ENCODE measurements at places on chromosomes 5 and 9. TPM values are rescaled to one million over a fixed set of nuclear protein-coding genes. Genes with fewer than 3 reads are reported as not detected.

Gene FABP6
- total RNA-seq: not detected

Gene TAL2
- total RNA-seq: not detected

Gene EXD3
- 5.5 TPM for total RNA-seq

DNA sequence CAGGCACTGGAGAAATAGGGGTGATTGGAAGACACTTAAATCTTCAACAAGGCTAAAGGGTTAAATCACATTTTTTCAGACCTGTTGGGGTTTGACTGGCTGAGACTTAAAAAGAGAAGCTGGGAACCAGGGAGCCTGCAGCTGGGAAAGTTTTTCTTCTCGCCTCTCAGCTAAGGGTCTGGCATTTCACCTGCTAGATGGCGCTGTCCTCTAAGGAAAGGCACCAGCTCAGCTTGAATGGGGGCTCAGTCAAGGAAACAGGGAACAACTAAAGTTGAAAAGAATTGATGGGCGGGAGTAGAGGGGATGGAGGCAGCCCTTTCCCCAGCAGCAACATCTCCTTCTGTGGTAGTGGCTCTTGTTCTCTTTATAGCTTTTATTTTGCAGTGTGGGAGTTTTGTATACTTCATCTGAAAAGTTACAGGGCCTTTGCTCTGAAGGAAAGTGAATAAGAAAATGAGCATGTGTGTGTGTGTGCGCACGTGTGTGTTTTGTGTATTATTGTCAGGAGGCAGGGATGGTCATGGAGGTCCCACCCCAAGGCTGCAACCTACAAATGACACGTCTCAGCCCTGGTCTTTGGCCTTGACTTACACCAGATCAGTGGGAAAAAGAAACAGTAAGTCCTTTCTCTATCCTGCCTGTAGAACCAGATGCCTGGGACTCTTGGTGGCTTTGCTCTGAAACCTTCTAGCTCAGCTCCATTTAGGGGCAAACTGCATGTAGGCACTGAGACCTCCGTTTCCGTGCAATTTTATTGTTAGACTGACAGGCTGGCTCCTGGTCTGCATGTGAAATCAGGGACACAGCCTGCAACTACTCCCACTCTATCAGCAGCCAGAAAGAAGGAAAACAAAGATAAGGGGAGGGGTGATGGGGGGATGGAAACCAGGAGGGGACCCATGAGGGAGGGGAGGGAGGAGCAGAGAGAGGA, 316.2 kb upstream of the CLINT1 start:
- no peaks in the 10 kb centered on the region for H3K4me1 ChIP-seq
- no peaks in the 10 kb centered on the region for H3K36me3 ChIP-seq
- no peak overlapping the region for H3K27ac ChIP-seq
- peak; percentile 38 for DNase-seq
- no peaks in the 10 kb centered on the region for H3K27me3 ChIP-seq

DNA sequence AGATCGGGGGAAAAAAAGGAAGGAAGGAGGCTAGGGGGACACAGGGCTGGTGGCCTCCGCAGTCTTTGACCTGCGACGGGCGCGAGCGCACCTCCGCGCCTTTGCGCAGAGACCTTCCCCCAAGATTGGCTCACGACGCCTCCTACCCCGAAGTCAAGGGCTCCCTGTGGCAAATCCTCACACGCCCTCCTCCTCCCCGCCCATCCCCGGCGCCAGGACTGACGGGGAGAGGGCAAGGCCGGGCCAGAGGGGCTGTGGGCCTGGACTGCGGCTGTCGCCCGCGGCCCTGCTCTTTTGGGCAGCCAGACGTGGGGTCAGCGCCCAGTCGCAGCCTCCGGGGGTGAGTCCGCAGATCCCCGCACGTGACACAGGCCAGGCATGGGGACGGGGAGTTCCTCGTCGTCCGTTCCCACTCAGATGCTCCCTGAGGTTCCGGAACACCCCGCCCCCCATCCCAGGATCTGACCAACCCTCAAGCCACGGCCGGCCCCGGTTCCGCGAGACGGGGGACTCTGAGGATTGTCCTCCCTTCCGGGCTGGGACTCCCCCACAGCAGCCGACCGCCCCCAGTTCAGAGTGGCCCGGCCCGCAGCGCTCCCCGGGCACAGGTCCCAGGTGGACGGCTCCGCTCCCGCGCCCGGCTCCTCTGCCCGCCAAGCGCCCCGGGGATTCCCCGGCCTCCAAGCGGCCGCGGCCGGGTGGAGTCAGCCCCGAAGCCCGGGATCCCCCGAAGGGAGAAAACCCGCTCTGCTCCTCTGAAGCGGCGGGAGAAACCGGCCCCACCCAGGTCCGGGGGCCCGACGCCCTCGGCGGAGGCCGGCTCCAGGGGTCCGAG, 543 bp upstream of the ANKRD33B start:
- peaks cover 31% of the 10 kb centered on the region for H3K4me1 ChIP-seq
- H3K4me3 ChIP-seq: peak overlapping the region; percentile 60
- H3K27me3 ChIP-seq: peaks cover 15% of the 10 kb centered on the region
- DNase-seq: peak; percentile 24
- peak overlapping the region; percentile 68 for H3K27ac ChIP-seq

GRCh38 chr5:163658702-163659567, 153.5 kb downstream of the MAT2B start:
- no peak overlapping the region for H3K4me3 ChIP-seq
- H3K36me3 ChIP-seq: no peaks in the 10 kb centered on the region
- no peak for DNase-seq
- H3K27me3 ChIP-seq: no peaks in the 10 kb centered on the region

DNA sequence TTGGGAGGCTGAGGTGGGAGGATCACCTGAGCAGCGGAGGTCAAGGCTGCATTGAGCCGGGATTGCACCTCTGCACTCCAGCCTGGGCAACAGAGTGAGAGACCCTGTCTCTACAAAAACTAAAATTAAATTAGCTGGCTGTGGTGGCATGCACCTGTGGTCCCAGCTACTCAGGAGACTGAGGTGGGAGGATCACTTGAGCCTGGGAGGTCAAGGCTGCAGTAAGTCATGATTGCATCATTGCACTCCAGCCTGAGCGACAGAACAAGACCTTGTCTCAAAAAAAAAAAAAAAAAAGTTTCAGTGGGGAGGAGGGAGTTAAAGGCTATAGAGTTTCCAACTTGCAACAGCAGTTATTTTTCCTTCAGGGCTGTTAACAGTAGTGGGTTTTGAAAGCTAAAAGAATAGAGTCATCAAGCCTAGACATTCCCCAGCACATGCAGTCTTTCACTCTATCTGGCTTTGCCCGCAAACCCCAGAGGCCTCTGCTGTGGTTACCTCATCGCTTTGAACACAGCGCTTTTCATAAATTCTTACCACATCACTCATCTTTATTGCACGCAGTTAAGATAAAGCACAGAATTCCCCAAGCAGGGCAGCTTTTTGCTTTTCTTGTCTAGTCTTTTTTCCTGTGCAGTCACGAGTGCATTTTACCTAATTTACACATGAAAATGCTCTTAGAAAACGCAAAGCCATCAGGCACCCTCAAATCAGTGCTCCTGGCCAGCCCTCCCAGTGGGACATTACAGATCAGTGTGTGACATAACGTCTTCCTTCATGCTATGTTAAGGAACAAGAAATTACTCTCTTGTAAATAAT, 8.7 kb upstream of the SLC2A8 start:
- no peak overlapping the region for H3K27ac ChIP-seq
- no peaks in the 10 kb centered on the region for H3K36me3 ChIP-seq
- H3K27me3 ChIP-seq: no peaks in the 10 kb centered on the region
- no peak overlapping the region for H3K4me3 ChIP-seq
- no peaks in the 10 kb centered on the region for H3K4me1 ChIP-seq
- peak; percentile 32 for DNase-seq

- H3K4me1 ChIP-seq: no peaks in the 10 kb centered on the region
- no peak for DNase-seq
- H3K4me3 ChIP-seq: no peak overlapping the region
Measured at GRCh38 chr5:23139338-23140171, 286.4 kb upstream of the CDH12 start.

GRCh38 chr5:35464757-35465156, 152.9 kb upstream of the SPEF2 start:
- no peaks in the 10 kb centered on the region for H3K4me1 ChIP-seq
- DNase-seq: no peak
- H3K4me3 ChIP-seq: no peak overlapping the region
- no peaks in the 10 kb centered on the region for H3K36me3 ChIP-seq

- no peaks in the 10 kb centered on the region for H3K27me3 ChIP-seq
- no peak for DNase-seq
- H3K27ac ChIP-seq: no peak overlapping the region
Measured at GRCh38 chr9:101369286-101369685, 15.5 kb downstream of the BAAT start.

- H3K4me1 ChIP-seq: no peaks in the 10 kb centered on the region
- no peak overlapping the region for H3K4me3 ChIP-seq
- no peaks in the 10 kb centered on the region for H3K27me3 ChIP-seq
- H3K27ac ChIP-seq: no peak overlapping the region
Measured at GRCh38 chr9:120001536-120001935, 578.4 kb downstream of the CDK5RAP2 start.

DNA sequence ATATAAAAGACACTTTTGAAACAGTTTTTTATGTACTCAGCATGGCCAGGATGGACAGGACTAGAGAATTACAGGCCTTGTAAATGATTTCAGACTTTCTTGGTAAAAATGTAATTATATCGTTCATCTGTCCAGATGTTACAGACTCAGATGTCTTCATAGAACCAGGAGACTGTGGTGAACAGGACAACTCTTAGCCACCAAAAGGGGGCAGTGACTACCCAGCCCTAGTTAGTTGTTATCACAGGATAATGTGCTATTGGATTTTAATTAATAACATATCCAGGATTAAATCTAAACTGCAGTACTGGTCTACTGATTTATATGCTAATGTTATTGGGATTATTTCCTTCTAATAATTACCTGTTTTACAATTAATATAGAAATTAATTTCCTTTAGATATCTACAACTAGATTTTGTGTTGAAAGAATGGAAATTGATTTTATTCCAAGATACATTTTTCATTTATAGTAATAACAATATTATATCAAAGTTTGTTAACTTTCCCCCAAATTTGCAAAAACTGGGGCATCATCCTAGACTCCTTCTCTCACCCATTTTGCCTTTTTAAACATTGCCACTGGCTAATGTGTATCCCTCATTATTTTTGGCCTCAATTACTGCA, 99.4 kb downstream of the MTREX start:
- no peaks in the 10 kb centered on the region for H3K27me3 ChIP-seq
- H3K27ac ChIP-seq: no peak overlapping the region
- no peaks in the 10 kb centered on the region for H3K4me1 ChIP-seq
- DNase-seq: no peak

DNA sequence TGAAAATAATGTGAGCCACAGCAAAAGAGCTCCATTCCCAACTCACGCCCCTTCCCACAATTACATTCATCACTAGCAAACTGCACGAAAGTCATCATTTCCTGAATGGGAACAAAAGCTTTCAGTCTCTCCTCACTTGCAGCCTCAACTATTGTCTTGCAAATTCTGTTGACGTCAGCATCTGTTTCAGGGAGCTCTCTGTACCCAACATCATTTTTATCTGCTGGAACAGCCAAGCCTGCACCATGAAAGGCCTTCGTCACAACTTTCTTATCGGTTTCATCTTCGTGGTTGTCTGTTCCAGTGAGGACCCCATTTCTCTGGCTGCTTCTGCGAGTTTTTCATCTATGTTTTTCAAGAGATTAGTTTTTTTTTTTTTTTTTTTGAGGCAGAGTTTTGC, 14.3 kb upstream of the RNF130 start:
- no peak overlapping the region for H3K4me3 ChIP-seq
- H3K4me1 ChIP-seq: peaks cover 9% of the 10 kb centered on the region
- H3K27me3 ChIP-seq: no peaks in the 10 kb centered on the region
- H3K36me3 ChIP-seq: no peaks in the 10 kb centered on the region
- no peak for DNase-seq
- H3K27ac ChIP-seq: no peak overlapping the region

GRCh38 chr5:122880170-122880689, 34.8 kb downstream of the SNX24 start:
- H3K36me3 ChIP-seq: no peaks in the 10 kb centered on the region
- H3K4me1 ChIP-seq: peaks cover 11% of the 10 kb centered on the region
